Nucleus accumbens (tissue), 56 donors: ENCODE measurements at places on chromosomes 5 and 9.

DNA sequence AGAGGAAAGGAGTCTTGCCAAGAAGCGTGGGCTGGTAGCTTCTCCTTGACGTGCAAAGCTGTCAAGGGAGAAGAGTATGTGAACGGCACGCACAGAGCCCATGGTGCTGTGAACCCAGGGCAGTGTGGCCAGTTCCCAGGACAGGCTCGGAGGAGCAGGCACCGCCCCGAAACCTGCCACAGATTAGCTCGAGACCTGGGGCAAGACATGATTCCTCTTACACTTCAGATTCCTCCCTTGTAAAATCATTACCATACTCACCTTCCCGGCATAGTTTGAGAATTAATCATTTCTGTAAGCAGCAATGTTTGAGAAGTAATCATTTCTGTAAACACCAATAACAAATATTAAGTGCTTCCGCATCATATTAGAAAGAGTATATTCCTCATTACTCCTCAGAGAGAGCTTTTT lies 19.9 kb downstream of the GOLM1 start:
- DNase-seq: no peak

DNA sequence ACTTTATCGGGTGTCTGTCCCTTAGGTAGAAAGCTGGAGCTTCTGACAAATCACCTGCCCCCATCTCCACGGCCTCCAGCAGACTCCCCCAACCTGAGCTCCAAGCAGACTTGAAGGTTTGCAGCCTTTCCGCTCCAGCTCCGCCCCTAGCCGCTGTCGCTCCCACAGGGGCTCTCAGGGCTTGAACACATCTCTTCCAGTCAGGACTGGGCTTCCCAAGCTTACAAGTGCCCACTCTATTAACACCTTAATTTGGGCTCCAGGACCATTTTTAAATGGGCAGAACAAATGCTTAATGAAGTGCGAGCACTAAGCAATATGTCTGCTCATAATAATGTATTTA lies 17.2 kb upstream of the SLC25A51 start:
- DNase-seq: no peak

DNA sequence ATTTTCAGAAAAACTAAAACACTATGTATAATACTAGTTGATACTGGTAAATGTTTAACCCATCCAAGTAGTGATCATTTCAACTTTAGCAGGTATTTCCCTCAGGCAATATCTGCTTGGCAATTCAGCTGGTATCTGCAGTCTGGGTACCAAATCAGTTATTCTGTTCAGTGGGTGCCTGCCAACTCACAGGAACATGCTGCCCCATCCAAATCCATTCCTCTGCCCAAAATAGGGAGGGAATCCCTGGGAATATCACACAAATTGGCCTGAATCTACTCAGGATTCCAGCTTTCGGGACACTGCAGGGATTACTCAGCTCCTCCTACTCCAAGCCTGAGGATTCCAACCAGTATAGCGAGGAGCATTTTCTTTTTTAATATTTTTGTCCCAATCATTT lies 61.7 kb upstream of the PDE4D start:
- no peak for DNase-seq

DNA sequence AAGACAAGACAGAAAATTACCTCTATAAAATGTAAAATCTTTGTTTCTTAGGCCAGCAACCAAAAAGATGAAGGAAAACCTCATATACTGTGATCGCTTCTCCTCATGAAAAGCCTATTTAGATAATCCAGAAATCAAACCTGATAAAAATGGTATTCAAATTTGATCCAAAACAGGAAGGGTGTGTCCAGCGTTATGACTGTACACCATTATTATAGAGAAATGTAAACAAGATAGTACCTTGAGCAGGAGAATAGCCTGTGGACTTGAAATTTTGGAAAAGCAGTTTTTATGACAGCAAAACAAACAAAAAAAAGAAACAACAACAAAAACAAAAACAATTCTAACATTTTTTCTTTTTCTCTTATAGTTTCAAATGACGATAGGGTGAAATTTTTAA lies 1382.8 kb upstream of the CDH9 start:
- no peak for DNase-seq

- DNase-seq: no peak
Observed at GRCh38 chr9:135584371-135584770, 22.8 kb downstream of the PAEP start.

DNA sequence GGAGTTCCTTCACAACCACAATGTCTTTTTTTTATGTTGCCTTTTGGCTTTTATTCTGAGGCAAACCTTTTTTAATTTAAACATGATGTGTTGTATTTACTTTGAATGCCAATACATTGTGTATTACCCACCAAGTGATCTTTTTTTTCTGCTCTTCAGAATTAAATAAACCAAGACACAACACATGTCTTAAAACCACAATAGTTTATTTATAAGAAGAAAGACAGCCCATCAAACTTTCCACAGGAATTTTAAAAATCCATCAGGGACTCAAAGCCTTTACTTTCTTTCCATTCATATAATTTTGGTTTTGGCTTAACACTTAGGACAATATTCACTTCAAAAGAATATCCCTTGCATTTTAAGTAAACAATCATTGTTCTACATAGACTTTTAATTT lies 321.8 kb upstream of the MEF2C start:
- DNase-seq: no peak

- DNase-seq: no peak
Observed at GRCh38 chr9:78575081-78575480, 278.2 kb downstream of the PSAT1 start.

- no peak for DNase-seq
Observed at GRCh38 chr5:151520294-151520693, 70.8 kb downstream of the FAT2 start.

DNA sequence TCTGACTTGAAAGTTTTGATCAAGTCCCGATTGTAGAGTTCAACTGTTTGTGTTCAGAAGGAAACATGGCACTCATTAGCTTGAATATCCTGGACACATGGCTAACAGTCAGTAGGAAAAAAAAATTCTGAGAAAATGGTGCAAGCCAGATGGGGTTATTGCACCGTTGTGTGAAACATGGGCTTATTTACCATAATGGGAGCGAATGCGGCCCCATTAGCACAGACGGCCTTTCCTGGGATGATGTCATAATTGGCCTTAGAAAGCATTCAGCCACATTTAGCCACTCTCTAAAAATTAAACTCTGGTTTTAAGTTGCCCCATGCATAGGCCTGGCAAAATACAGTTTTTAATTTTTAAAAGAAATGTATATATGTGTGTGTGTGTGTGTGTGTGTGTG lies 112.1 kb downstream of the IRX2 start:
- no peak for DNase-seq

GRCh38 chr9:76465442-76466298 lies 6.7 kb downstream of the GCNT1 start:
- no peak for DNase-seq

DNA sequence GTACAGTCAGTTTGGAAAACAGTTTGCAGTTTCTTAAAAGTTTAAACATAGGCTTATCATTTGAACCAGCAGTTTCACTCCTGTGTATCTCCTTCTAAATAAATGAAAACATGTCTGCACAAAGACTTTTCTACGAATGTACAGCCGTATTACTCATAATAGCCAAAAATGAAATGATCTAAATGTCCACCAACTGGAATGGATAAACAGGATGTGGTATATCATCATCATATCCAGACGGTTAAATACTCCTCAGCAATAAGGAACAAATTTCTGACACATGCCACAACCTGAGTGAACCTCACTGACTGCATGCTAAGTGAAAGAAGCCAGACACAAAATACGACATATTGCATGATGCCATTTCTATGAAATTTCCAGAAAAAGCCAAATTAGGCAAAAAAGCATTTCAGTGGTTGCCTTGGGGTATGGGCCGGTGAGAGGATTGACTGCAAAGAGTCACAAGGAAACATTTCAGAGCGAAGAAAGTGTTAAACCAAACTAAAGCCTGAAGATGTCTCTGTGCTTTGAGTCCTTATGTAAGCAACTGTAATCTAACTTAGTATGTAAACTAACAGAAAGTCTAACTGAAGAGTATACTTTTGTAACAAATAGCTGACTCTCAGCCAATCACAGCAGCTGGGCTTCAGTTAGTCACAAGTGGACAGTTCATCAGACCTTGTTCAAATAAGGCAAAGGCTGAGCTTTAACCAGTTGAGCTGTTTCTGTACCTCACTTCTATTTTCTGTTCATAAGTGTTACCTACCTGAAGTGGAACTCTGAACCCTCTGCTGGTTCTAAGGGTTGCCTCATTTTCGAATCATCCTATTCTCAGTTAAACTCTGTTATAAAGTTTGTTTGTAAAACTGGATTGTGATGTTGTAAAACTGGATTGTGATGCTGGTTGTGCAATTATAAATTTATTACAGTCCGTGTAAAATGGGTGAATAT lies 65.2 kb downstream of the TRIO start:
- no peak for DNase-seq

DNA sequence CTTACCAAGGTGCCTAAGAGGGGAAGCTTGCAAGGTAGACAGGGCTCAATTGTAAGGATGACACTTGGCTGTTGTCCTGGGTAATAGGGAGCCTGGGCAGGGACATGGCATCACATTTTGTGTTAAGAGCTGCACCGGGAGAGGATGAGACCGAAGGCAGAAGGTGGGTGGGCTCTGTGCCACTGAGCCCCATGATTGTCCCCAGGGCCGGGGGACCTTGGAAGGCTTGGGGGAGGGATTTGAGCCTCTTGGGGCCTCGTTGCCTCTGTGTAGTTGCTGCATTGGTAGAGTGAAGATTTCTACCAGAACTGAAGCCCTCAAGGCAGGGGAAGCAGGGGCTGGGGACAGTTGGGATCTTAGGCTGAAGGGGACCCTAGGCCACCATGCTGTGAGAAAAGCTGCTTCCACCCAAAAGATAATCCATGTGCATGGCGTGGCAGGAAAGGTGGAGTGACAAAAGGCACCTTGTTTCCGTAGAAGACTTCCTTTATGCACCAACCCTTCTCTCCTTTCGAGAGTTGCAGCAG lies 11.9 kb downstream of the FGF18 start:
- no peak for DNase-seq

- no peak for DNase-seq
Observed at GRCh38 chr9:38352530-38353328, 39.8 kb upstream of the ALDH1B1 start.

GRCh38 chr9:34575862-34576596 lies 13.5 kb downstream of the CNTFR start:
- DNase-seq: no peak

- DNase-seq: no peak
Observed at GRCh38 chr9:38361473-38361850, 31.0 kb upstream of the ALDH1B1 start.

DNA sequence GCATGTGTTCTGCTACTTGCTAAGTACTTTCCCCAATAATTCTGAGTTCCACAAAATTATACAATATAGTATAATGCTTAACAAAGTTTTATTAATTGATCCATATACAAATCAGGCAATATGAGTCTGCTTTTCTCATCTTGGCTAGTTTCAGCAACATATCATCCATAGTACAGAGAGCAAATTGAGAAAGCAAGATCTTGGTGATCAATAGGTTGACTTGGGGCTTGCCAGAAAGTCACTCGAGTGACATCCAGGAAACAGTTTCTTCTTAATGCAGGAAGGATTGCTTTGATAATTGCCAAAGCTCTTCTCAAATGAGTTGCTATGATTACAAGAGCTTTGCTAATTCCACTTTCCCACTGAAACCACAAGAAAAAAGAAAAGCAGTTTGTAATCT lies 533.6 kb upstream of the NMUR2 start:
- DNase-seq: no peak

GRCh38 chr9:87305151-87305550 lies 192.5 kb upstream of the DAPK1 start:
- DNase-seq: no peak

DNA sequence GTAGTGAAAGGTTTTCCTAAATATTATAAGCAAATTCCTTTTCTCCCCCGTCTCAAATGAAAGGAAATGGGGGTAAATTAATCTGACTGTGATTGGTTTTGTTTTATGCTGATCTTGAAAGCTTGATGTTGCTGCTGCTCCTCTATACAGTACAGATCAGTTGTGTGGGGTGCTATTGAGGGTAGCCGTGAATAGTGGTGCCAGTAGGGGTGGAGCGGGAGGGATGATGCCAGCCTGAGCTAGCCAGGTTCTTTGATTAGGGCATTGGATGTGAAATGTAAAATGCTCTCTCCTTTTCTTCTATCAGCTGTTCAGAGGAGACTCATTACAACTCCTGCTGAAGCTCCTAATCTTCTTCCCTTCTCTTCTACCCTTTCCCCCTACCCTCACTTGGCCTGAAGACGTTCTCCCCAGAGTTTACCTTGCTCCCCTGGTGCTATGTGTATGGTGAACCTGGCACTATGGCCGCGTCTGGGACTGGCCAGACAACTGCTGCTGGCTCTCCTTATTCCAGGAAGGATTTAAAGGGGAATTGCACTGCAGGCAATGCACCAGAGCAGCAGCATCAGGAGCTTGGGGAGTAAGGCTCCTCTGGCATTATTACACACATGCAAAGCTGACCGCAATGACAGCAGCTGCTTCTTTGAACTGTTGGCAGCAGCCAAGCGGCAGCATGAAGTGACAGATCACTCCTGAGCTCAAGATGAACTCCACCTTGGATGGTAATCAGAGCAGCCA lies 566 bp downstream of the GPR21 start:
- DNase-seq: no peak

DNA sequence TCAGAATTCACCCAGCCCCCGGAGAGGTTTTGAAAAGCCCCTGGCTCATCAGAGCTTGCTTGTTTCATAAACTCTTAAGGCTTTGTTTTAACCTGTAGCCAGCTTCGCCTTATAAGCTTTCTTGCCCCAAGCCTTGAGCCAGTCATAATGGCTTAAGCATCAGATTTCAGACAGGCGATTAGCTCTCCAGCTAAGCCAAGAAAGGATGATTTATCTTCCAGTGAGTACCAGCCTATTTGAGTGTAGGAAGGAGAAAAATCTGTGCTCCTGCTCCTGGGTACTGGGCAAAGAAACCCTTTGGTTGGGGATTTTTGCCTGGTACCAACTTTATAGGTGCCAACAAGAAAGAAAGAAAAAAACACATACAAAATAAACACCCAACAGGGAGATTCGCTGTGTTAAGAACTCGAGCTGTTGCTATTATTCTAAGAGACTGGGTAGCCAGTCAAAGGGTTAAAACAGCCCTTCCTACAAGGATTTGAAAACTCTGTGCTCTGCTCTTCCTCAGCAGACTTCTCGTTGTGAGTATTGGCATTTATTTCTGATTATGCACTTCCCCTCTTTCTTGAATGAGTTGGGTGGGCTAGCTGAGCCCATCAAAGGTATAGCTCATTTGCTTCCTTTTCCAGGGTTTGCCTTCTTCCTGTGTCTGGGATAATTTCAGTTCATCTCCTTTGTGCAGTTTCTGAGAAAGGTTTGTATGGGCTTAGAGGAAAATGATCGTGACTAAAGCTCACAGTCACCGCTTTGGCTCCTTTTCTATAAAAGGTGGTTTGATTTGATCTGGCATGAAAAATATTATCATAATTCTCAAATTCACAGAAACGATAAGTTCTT lies 157.2 kb upstream of the DMRT1 start:
- no peak for DNase-seq

DNA sequence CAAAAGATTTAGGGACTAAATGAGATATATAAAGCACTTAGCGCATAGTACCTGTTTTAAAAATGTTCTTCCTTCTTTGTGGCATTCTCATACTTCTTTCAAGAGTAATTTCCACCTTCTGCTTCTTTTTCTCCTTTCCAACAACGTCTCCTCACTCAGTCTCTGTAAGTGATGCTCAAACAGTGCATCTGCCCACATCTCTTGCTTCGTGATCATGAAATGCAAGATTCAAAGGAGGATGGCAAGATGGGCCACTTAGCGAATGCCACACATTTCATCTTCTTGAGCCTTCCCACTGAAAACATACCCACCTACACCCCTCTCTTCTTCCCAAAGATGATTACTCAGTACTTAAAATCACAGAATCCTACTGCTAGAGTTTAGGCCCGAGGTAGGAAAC lies 36.9 kb downstream of the MACIR start:
- DNase-seq: no peak

- no peak for DNase-seq
Observed at GRCh38 chr5:78288246-78288645, 6.3 kb downstream of the AP3B1 start.
